ENCODE measurements at places on chromosomes 1 and 21. TPM values are rescaled to one million over a fixed set of nuclear protein-coding genes. Genes with fewer than 3 reads are reported as not detected.

The FMO2 gene
- total RNA-seq, result not detected

The MOV10 gene
- total RNA-seq, result 38.5 TPM

The FAM131C gene
- 1.4 TPM for total RNA-seq

The L1TD1 gene
- not detected for total RNA-seq

The ARHGAP29 gene
- total RNA-seq, result 18.1 TPM

The PEAR1 gene
- total RNA-seq, result 0.19 TPM

The DIRAS3 gene
- total RNA-seq, result 25.7 TPM

The IL23R gene
- total RNA-seq, result not detected

The TNFRSF8 gene
- total RNA-seq, result 0.19 TPM

The RGS18 gene
- total RNA-seq, result not detected

The VANGL2 gene
- total RNA-seq, result under 0.01 TPM

The RIMS3 gene
- 0.19 TPM for total RNA-seq

The NEK2 gene
- total RNA-seq, result 54.9 TPM

The DAB1 gene
- total RNA-seq, result not detected

The NPHP4 gene
- 4.7 TPM for total RNA-seq

The NECTIN4 gene
- total RNA-seq, result 0.26 TPM

The MTR gene
- total RNA-seq, result 22.6 TPM

The IGSF3 gene
- total RNA-seq, result 0.98 TPM

The PLA2G2D gene
- not detected for total RNA-seq

The NBPF4 gene
- total RNA-seq, result not detected

The CFHR4 gene
- total RNA-seq, result not detected

The CFAP141 gene
- not detected for total RNA-seq

The PAPPA2 gene
- 0.06 TPM for total RNA-seq

The FAM78B gene
- 0.13 TPM for total RNA-seq

The ZYG11A gene
- 0.13 TPM for total RNA-seq

The RGSL1 gene
- not detected for total RNA-seq

The SPAG17 gene
- total RNA-seq, result not detected

The TFAP2E gene
- total RNA-seq, result 0.06 TPM

The CCSAP gene
- total RNA-seq, result 11.0 TPM

The EFNA3 gene
- 1.7 TPM for total RNA-seq

The ITPKB gene
- 0.19 TPM for total RNA-seq

The TMCO1 gene
- 112 TPM for total RNA-seq

The DENND2C gene
- 4.6 TPM for total RNA-seq

The ACP6 gene
- total RNA-seq, result 8.9 TPM

The CFAP410 gene
- total RNA-seq, result 15.7 TPM

The TMEM51 gene
- 12.1 TPM for total RNA-seq

The ACTL8 gene
- not detected for total RNA-seq

The CD101 gene
- total RNA-seq, result 0.40 TPM

The CSF1 gene
- total RNA-seq, result 42.4 TPM

The PTPN14 gene
- total RNA-seq, result 47.7 TPM
